ENCODE measurements at places on chromosomes 11 and 22.
A peak's percentile ranks its signal among the peaks of the same experiment; 100 is the strongest.

DNA sequence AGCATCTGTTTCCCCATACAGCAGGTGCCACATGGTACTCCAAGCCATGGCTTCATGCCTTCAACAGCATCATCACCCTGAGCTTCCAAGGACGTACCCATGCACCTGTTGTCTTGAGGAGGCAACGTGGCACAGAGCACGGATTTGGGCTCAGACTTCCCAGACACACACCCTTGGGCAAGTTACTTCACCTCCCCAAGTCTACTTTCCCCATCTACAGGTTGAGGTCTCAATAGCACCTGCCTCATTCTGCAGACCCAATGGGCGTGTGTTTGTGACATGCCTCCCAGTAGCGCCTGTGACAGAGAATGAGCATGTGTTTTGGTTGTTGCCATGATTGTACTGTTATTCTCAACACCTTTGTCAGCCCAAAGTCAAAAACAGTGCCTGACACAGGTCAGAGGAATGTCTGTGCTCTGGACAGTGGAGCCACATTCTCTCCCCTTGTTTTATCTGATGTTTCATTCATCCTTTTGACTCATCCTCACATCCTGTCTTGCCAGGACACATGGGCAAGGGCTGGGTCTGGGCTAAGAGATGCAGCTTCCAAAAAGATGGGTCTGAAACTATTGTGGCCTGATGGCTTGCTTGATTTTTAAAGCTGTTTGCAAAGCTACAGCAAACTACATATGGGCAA lies 53.4 kb upstream of the CCND1 start:
- DNase-seq: no peak

DNA sequence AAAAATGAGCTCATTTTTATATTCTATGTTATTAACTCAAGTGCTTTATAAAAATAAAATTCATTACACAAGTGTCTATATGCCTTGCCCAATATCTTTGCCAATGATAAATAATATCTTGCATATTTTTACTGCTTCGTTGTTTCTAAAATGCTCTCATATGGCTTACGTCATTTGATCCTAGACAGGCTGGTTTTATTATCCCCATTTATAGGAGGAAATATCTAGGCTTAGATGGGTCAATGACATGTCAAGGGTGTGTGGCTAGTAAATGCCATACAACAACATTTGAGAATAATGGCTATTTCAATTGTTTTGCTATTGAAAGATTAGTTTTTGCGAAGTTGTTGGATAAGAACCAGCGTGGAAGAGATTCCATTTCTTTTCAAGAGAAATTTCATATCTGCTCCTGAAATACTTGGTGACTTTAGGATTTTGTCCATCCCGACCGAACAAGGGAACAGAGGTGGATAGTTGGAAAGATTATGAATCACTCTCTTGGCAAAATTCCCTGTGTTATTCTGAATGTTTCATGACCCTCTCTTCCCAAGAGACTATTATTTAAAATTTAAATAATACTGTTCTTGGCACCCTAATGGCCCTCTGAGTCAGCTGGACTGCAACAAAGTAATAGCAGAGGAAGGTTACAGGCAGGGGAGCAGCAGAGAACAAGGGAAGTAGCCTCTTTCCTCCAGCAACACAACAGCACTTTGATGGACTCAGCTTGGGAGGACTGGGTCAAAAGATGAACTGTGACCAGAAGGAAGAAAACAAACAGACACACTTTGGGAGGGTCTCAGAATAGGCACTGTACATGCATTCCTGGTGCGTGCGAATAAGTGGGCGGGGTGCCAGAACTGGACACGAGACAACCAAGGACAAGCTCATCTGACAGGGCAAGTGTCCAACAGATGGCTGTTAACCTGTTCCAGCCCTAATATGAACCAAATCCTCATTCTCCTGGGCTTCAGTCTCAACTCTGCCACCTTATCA lies 94.5 kb downstream of the ME3 start:
- DNase-seq: no peak

- no peak for DNase-seq
Measured at GRCh38 chr11:100872951-100873740, 186.1 kb downstream of the ARHGAP42 start.

GRCh38 chr11:35158701-35159510 lies 19.9 kb downstream of the CD44 start:
- DNase-seq: no peak

- no peak for DNase-seq
Measured at GRCh38 chr11:22199243-22199642, 6.4 kb downstream of the ANO5 start.

- DNase-seq: no peak
Measured at GRCh38 chr22:41775976-41776375, 24.5 kb upstream of the CCDC134 start.

DNA sequence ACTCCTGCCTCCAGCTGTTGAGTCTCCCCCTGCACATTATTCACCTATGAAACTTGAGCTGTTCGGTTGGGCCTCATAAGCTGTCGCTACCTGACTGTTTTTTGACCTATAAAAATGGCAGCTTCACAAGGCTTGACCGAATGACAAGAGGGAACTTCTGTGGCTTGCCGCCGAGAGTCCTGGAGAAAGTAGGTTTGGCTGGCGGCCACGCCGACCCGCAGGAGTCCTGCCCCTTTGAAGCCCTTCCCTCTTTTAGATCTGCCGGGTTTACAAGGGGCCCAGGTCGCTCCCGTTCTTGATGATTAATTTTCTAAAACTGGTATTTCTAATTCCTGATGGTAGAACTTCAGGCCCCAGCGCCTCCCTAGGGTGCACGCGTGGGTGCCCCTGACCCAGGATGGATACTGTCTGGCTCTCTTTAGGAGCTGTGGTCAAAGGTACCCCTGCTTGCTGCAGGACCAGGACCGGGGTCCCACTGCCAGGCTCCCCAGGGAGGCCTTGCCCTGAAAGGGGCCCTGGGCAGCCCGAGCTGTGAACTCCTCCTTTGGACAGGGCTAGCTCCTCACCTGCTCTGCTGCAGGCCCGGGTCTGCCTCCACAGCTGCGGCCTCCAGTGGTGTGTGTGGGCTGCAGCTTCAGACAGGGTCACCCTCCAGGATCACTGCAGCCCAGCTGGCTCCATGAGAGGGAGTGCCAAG lies 171.8 kb downstream of the CTTN start:
- DNase-seq: no peak

DNA sequence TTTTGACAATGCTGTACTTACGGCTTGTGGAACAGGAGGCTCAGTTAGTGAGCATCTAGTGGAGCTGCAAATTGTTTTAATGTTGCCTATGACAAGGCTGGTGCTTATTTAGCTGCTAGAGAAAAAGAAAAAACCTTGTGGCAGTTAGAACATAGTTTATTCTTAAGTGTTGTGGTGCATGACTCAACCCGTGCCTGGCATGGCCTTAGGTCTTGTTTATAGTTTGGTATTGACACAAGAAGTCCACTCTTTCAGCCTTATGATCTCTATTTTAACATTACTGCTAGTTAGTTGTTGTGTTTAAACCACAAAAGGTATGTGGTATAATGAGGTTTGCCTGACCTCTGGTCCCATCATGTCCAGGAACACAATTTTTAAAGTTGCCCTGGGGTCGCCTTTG lies 744.6 kb downstream of the FAM181B start:
- DNase-seq: no peak

- DNase-seq: no peak
Measured at GRCh38 chr11:34425867-34426266, 12.9 kb upstream of the CAT start.

GRCh38 chr11:10838881-10839280 lies 19.0 kb downstream of the ZBED5 start:
- no peak for DNase-seq

DNA sequence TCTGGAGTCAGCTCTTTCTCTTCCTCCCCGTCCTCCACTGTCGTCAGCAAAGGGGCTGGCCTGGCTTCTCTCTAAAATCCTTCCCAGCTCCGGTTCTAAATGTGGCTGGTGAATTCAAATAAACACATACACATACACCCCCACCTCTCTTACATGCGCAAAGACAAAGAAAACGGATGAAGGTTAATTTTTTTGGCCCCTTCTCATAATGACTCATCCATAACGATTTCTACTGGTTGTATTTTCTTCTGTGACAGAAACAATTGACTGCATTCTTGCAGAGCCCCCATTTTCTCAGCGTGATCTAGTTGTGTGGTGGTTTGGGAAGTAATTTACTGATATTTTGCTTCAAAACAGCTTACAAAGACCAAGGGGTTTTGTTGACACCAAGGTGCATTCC lies 130.0 kb upstream of the NTM start:
- no peak for DNase-seq

DNA sequence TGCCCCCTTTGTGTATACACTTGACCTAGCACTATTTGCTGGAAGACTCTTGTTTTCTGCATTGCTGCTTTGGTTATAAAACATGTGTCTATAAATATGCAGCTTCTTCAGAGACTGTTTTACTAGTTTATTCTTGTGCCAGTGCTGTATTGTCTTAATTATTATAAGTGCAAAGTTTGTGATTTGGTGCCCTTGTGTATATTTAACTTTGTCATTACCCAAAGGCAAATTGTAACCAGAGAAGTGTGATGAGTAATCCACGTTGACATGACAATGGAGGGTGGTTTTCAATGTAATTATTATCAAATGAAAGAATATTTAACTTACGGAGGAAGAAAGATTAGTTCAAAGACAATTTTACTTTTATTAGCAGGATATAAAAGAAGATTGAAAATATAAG lies 75.0 kb upstream of the PRODH start:
- DNase-seq: no peak

GRCh38 chr11:78202733-78203167 lies 14.0 kb downstream of the USP35 start:
- peak; percentile 5 for DNase-seq

GRCh38 chr11:720642-721246 lies 14.7 kb downstream of the EPS8L2 start:
- no peak for DNase-seq

DNA sequence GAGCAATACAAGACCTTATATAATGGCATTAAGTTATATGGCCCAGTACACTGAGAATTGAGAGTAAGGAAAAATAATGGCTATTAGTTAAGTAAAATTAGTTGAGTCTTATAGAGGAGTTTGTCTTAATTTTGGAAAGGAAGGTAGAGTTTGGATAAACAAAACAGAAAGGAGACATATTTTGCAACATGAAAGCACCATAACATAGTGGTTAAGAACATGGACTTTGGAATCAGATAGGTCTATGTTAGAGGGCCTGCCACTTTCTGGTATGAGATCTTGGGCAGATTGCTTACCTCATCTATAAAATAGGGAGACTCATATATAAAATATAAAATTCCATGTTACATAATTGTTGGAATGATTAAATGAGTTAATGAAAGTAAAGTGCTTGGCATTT lies 68.9 kb downstream of the CSTPP1 start:
- no peak for DNase-seq

- DNase-seq: no peak
Measured at GRCh38 chr11:13963169-13963948, 836 bp downstream of the SPON1 start.

DNA sequence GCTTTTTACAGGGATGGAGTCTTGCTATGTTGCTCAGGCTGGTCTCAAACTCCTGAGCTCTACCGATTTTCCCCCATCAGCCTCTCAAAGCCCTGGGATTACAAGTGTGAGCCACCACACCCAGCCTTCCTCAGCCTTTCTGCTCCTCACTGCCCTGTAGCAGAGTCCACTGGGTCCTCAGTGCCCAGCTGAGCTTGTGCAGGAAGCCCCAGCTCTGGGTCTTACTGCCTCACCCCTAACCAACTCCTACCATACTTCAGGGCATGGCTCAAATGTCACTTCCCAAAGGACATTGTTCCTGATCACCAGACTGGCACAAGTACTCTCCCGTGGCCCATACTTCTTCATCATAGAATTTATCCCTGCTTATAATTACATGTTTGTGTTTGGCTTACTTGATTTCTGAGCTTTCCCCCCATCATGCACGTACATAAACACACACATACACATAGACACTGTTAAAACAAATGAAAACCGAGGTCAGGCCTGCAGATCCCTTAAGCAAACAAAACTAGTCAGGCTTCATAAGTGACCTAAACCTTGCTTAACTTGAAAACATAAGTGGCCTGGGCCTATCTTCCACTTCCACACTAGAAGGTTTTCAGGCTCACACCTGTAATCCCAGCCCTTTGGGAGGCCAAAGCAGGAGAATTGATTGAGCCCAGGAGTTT lies 14.0 kb upstream of the SLC43A3 start:
- no peak for DNase-seq

DNA sequence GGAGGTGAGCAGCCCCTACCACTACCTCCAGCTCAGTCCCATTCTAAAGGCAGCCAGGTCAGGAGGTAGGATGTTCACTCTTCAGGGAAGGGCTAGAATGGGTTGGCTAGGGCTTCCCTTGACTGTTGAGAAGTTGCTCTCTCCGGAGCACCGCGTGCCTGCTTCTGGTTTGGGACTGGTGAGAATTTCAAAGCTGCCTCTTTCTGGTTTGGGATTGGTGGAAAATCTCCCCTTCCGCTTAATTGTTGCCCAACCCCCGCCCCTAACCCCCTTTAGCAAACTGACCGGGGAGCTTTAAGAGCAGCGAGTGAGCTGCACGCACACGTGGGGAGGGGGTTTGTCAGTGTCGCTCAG lies 686 bp downstream of the USP2 start:
- DNase-seq: no peak

DNA sequence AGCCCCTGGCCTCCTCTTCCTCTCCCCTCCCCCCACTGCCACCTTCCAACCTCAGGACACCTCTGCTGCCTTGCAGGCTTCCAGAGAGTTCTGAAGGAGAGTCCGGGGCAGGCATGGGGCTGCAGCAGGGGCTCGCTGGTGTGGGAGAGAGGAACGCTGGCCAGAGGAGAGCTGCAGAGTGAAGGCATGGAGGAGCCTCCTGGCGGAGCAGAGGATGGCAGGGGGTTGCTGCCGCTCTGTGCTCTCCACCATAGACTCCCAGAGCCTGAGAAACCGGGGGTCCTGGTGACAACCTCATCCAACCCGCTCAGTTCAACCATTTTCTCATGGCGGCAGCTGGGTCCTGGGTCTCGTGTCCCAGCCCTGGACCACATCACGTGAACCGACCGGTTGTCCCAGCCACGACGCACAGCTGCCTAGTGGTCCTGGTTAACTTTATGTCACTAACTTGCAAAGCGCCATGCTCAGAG lies 17.5 kb downstream of the MRGPRG start:
- DNase-seq: no peak

- DNase-seq: peak; percentile 24
Measured at GRCh38 chr22:23219822-23220484, 39.6 kb downstream of the BCR start.

Measured in stimulated activated CD8-positive, alpha-beta memory T cell treated with anti-CD3 and anti-CD28 coated beads, Interleukin-7, amount 100 ng/mL, for 1 hour (primary cell).